ENCODE measurements at places on chromosomes 1 and 21.
A peak's percentile ranks its signal among the peaks of the same experiment; 100 is the strongest.

GRCh38 chr1:107865627-107866026, 99.4 kb downstream of the VAV3 start:
- no peak for DNase-seq

DNA sequence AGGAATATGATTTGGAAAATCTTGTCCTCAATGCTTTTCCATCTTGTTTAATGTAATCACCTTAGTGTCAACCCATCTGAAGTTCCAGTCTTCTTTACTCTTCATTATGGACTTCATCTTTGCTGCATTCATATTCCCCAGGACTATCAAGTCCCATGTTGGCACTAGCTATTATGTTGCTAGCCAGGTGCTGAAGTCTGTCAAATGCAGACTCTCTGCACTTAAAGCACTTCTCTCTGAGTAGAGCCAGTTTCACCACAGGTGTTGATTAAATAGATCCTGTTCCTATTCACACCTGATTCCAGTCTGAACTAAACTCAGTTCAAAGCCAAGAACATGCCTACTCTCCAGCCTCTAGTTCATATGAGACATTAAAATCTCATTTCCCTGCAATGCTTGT, 75.0 kb upstream of the PKN2 start:
- no peak for DNase-seq

DNA sequence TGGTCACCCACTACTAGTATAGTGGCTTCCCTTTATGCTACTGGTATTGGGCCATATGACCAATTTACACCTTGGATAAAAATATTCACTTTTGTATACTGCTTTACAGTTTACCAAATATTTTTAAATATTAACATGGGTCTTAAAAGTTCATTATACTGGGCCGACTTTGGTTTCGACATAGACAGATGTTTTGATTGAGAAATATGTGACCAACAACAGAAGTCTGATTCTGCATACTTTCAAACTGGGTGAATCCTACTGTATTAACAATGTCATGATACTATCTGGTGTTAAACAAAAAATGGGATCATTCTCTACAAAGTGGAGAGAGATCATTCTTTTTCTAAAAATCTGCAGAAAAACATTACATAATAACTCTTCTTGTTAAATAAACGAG, 134.8 kb downstream of the AKT3 start:
- DNase-seq, result no peak

DNA sequence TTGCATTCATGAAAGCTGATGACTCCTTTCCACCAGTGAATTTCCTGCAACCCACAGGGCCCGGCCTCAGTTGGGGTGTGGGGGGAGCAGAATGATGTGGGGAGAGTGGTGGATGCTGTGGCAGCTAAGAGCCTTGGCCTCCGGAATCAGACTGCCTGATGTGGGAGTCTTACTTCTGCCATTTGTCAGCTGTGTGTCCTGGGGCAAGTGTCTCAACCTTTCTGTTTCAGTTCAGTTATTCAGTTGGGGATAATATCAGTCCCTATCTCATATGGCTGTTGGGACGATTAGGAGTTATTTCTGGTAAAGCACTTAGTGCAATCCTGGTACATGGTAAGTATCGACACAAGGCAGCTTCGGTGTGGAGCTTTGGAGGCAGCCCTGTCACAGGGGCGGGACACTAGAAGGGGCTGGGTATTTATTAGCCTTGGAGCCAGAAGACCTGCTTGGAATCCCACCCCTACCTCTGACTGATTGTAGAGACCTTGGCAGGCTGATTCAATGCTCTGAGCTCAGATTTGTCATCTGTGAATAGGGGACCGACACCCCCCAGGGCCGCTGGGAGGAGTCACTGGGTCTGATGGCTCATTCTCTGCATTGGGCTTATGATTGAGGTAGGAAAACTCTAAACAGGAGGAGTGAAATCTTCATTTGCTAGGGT, 19.6 kb downstream of the ARHGEF10L start:
- DNase-seq, result no peak

DNA sequence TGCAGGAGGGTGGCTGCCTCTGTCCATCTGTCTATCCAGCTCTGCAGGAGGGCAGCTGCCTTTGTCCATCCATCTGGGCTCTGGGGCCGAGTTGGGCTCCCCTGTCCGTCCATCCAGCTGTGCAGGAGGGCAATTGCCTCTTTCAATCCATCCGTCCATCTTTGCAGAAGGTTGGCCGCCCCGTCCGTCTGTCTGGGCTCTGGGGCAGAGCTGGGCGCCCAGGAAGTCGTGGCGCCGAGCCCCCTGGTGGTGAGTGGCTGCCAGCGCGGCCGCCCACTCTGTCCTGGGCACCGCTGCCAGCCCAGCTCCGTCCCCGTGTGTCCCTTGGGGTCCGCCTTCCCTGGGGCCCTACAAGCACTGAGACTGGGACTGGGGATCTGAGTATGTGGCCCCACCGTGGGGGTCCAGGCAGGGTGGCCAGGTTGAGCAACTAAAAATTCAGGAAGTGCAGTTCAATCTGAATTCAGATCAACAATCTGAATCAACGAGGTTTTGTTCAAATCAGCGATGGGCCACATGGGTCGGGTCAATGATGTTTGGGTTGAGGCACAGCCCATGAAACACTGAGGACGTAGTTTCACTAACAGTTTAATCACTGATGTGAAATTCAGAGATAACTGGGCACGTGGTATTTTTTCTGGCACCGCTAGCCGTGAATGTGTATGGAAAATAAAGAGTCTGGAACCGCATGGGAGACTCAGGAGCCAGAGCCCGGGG, 99.1 kb upstream of the ACTRT2 start:
- DNase-seq, result peak; percentile 20

DNA sequence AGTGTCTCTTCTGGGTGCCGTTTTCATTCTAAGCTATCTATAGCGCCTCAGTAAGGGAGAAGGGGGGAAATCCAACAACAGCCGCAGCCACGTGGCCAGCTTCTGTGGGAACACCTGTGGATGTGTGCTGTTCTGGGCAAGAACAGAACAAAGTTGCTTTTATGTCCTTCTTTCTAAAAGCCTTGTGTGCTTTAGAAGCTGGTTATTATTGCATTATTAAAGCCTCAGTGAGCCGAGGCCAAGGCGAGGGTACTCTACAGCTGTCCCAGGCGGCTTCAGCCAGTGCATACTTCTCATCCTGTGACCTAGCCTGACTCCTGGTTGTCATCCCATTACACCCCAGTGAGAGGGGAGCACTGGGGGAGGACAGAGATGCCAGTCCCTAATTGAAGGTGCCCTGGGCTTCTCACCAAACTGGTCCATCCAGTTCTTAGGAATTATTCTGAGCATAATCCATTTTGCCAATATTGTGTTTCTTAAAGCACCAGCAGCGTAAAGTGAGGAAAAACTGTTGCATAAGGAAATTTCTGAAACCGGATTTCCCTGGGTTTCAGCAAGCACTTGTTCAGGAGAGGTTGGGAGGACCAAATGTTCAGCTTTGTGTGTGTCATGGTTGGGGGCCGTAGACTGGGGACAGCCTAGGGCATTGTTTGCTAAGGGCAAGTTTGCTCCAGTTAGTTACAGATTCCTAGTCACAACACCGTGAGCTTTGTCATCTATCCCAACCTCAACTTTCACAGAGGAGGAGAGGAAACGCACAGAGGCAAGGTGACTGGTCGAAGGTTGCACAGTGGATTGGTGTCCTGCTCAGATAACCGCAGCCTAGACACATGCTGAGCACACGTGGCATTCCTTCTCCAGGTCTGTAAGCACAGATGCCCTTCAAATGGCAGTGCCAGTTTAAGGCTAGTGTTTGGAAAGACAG, 61.0 kb upstream of the ATP1A1 start:
- no peak for DNase-seq

- no peak for DNase-seq
Measured at GRCh38 chr1:48741380-48741779, 35.3 kb downstream of the BEND5 start.

- DNase-seq, result no peak
Measured at GRCh38 chr1:44152692-44153091, 11.3 kb upstream of the KLF18 start.

- DNase-seq, result no peak
Measured at GRCh38 chr1:93593854-93594602, 87.6 kb downstream of the BCAR3 start.

- DNase-seq, result no peak
Measured at GRCh38 chr1:201795066-201795465, 33.9 kb upstream of the IPO9 start.

DNA sequence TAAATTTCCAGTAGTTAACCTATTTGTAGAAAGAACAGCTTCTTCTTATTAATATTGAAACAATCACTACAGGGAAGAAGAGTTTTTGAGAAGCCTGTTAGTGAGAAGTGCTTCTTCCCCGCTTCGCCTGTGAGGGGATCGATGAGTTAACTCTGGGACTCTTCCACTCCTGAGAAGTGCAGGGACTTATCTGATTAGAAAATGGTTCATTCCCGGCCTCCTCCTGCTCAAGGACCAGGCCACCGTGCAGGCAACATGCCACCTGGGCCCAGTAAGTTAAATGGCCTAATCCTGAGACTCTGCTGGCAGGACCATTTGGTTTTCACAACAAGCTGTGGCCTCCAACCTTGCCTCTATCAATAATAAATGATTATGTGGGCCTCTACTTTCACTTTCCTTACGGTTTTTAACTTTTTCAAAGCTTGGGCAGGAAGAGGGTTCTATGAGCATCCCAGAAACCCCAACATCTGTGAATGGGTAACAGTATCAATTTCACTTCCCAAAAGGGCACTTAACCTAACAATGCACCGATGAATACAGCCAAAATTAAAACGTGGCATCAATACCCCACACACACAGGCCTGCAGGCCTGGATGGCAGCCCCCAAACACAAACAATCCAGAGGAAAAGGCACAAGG, 33.1 kb downstream of the SIPA1L2 start:
- DNase-seq, result no peak

GRCh38 chr1:59500950-59501742, 204.3 kb downstream of the FGGY start:
- DNase-seq, result no peak

DNA sequence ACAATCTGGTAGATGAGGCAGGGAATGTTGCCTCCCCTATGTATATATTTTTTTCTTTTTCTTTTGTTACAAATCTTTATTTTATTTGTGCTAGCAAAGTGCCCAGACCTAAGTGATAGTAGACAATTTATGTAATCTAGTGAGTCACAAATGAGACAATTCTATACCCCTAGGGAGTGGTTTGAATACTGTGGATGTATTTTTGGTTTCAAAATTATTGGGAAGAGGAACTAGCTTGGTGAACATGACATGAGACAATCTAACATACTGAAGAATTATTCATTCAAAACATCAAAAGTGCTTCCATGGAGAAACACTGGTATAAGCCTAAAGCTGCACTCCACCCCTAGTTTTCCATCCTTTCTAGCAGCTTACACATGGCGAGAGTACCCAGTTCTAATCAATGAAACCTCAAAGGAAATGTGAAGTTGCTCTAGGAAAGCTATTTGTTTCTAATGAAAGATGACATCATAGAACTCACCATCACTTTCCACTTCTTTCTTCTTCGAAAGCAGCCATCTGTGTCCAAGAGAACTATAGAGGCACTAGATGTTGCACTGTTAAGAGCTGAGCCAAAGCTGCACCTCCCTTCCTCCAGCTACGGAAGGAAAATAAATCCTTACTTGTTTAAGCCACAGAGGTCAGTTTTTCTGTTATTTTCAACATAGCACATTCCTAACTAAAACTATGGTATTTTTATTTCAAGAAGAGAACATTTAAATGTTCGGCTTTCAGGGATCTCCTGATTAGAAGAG, 764.6 kb downstream of the LTN1 start:
- no peak for DNase-seq

DNA sequence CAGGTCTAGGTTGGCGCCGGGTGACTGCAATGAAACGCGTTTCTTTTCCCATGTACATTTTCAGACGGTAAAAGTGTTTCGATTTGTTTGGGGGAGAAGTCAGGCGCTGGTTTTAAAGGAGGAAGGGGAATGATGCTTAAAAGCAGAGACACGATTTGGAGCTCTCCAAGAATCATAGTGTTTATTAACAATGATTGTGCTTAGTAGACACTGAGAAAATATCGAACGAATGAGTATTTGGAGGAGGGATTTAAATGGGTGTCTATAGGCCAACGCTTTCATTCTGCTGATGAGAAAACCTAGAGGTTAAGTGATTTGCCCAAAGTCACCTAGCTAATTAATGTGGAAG, 36.9 kb upstream of the JAK1 start:
- no peak for DNase-seq

DNA sequence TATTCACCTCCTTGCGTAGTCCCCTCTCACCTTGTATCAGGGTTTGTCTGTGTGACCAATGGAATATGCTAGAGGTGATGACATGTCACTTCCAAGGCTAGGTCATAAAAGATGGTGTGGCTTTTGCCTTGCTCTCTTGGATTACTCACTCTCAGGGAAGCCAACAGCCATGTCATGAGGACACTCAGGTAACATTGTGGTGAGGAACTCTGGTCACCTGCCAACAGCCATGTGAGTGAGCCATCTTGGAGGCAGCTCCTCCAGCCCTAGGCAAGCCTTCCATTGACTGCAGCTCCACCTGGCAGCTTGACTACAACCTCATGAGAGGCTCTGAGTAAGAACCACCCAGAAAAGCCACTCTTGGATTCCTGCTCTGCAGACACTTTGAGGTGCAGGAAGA, 11.0 kb upstream of the HEYL start:
- no peak for DNase-seq

DNA sequence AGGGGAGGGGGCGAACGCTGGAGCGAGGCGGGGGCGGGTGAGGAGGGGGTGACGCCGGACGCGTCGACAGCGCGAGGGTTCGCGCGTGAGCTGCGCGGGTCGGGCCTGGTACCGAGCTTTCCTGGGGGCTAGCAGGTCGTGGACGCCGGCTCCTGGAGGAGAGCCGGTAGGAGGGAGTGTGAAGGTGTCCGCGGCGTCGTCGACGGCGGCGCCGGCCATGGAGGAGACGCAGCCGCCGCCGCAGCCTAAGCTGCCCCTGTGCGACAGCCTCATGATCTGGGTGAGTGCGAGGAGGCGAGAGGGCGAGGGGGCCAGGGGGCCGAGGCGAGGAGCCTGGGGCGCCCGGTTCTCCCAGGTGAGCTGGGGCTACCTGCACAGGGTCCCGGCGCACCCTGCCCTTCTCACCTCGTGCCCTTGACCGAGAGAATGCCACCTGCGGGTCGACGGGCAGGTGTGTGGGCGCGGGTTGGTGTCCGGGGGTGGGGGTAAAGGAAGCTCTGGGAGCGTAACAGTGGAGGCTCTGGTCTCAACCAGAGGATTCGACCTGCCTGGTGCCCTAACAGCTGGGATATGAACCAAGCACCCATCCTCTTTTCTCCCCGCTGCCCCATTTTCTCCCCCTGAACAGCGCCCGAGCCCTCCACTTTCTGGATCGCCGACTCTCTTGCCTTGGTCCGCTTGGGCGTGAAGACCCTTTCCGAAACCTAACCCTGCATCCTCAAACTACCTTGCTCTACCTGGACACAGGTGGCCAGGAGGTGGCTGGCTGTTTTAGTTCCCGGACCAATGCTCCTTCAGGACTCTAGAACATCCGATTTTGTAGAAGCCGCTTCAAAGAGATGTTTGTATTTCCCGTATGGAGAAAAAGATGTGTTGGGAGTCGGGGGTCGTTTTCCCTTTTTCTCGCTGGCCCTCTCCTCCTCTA, at the start of gene HOOK1:
Gene HOOK1 (plus strand): TSS at position 49 of the 925 bp plus-strand sequence. CDS start 169 bp downstream, at position 218.
- DNase-seq, result no peak

- no peak for DNase-seq
Measured at GRCh38 chr1:167798952-167799351, 77.2 kb downstream of the MPZL1 start.
